ENCODE measurements at places on chromosomes 5 and 9. TPM values are rescaled to one million over a fixed set of nuclear protein-coding genes. Genes with fewer than 3 reads are reported as not detected.

Gene RNF183
- not detected for total RNA-seq

Gene TRIM23
- 17.6 TPM for total RNA-seq

Gene FOXD4L4
- total RNA-seq: 0.20 TPM

Gene AGXT2
- total RNA-seq: not detected

- peak overlapping the region; percentile 96 for H3K27ac ChIP-seq
- peak overlapping the region; percentile 23 for H3K4me3 ChIP-seq
- peaks cover 10% of the 10 kb centered on the region for H3K27me3 ChIP-seq
- H3K4me1 ChIP-seq: peaks cover 55% of the 10 kb centered on the region
- DNase-seq: no peak
- H3K36me3 ChIP-seq: peaks cover 4% of the 10 kb centered on the region
Measured at GRCh38 chr9:92746567-92747458, 17.8 kb downstream of the BICD2 start.

DNA sequence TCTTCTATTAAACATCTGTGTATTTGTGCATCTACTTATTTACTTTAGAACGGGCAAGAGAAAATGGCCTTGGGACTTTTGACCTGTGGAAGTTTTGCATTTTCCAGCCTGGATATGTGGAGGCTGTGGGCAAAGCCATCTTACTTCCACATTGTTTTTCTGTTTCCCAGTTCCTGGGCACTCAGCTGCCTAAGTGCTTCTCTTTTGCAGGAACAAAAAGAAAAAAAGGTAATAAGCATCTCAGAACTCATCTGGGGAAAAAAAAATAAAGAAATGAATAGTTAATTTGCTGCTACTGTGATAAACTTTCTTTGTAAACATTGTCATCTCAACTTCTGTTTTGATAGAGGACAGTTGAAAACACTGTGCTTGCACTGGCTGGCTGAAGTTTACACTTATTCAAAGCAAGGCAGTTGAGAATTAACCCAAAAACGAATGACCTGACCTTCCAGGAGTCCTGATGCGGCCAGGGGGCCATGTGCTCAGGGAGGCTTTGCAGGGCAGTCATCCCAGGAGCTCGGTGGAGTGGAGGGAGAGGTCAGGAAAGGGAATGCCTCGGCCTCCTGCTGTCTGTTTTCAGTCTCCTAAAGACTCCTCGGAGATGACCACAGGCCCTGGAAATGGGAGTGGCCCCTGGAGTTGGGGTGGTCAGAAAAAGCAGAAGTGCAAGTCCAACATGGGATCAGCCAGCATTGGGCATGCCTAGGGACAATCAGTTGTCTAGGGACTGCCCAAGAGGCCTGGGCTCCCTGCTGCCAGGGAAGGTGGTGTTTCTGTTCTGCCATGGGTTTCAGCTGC, 75.5 kb downstream of the RAI14 start:
- peaks cover 13% of the 10 kb centered on the region for H3K27me3 ChIP-seq
- no peak overlapping the region for H3K4me3 ChIP-seq
- no peak overlapping the region for H3K27ac ChIP-seq
- peaks cover 24% of the 10 kb centered on the region for H3K36me3 ChIP-seq
- no peak for DNase-seq

DNA sequence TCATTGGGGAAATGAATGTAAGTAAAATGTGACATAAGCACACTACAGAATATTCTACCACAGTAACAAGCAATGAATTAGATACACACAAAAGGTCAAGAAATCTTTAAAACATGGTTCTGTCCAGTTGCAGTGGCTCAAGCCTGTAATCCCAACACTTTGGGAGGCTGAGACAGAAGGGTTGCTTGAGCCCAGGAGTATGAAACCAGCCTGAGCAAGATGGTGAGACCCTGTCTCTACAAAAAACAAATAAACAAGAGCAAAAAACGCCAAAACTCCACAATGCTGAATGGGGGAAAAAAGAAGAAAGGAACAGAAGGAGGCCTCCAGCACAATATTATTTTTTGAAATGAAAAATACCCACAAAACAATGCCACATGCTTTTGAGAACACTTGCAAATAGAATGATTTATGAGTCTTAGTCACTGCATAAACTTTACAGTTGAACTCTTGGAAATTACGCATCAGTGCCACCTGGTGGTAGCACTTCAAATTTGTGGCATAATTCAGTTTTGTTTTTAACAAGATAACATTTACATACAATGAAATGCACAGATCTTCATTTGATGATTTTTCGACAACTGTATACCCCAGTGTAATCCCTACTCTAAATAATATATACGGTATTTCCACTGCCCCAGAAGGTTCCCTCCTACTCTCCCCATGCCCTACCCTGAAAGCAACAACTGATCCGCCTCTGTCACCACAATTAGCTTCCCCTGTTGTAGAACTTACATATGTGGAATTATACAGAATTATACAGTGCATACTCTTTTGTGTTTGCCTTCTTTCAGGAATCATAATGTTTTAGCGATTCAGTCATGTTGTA, 14.4 kb upstream of the SPINK4 start:
- no peaks in the 10 kb centered on the region for H3K4me1 ChIP-seq
- H3K27ac ChIP-seq: no peak overlapping the region
- no peaks in the 10 kb centered on the region for H3K36me3 ChIP-seq
- H3K27me3 ChIP-seq: peaks cover 5% of the 10 kb centered on the region
- no peak overlapping the region for H3K4me3 ChIP-seq
- DNase-seq: peak; percentile 45

DNA sequence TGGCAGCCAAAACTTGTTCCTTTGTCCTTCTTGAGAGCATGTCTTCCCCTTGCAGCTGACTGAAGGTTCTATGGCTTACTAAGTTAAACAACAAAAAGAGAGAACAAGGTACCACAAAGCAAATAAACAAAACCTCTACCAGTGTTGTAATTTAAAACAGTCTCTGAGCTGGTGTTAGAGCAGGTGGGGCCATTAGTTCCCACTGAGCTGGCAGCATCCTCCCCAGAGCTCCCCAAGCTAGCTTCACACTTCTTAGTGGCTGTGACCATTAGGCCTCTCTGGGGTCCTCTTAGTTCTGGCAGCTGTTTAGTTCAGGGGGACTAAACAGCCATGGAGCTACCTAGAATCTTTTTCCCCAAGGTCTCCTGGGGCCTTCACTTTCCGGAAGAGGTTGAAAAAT, 128.6 kb upstream of the ELL2 start:
- H3K27me3 ChIP-seq: peaks cover 2% of the 10 kb centered on the region
- peaks cover 36% of the 10 kb centered on the region for H3K4me1 ChIP-seq
- H3K4me3 ChIP-seq: peak overlapping the region; percentile 56
- peak; percentile 32 for DNase-seq
- peak overlapping the region; percentile 96 for H3K27ac ChIP-seq

DNA sequence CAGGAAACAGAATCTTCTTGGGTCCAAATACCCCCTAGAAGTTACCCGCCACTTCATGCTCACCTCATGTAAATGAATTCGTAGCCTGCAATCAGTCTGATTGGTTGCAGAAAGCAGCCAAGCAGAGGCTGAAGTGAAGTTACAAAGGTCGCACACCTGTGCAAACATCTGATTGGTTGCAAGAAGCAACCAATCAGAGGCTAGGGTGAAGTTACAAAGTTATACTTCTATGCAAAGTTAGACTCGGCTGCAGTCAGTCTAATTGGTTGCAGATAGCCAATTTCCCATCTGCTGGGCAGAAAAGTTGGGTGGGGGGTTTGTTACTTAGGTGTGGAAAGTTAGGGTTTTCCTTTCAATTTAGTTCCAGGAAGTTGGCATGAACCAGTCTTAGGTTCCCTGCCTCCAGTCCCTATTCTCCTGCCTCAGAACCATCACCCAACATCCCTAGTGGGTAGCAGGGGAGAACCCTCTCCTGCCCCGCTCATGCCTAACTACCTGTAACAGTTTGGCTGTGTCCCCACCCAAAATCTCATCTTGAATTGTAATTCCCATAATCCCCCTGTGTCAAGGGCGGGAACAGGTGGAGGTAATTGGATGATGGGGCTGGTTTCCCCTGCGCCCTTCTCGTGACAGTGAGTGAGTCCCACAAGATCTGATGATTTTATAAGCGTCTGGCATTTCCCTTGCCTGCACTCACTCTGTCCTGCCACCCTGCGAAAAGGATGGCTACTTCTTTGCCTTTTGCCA, 1.2 kb upstream of the RUSC2 start:
- peaks cover 8% of the 10 kb centered on the region for H3K27me3 ChIP-seq
- H3K36me3 ChIP-seq: no peaks in the 10 kb centered on the region
- H3K27ac ChIP-seq: peak overlapping the region; percentile 94
- H3K4me3 ChIP-seq: peak overlapping the region; percentile 92

- peaks cover 12% of the 10 kb centered on the region for H3K36me3 ChIP-seq
- no peak for DNase-seq
- H3K4me3 ChIP-seq: no peak overlapping the region
- peaks cover 7% of the 10 kb centered on the region for H3K27me3 ChIP-seq
Measured at GRCh38 chr5:132203464-132203818, 24.2 kb downstream of the P4HA2 start.

DNA sequence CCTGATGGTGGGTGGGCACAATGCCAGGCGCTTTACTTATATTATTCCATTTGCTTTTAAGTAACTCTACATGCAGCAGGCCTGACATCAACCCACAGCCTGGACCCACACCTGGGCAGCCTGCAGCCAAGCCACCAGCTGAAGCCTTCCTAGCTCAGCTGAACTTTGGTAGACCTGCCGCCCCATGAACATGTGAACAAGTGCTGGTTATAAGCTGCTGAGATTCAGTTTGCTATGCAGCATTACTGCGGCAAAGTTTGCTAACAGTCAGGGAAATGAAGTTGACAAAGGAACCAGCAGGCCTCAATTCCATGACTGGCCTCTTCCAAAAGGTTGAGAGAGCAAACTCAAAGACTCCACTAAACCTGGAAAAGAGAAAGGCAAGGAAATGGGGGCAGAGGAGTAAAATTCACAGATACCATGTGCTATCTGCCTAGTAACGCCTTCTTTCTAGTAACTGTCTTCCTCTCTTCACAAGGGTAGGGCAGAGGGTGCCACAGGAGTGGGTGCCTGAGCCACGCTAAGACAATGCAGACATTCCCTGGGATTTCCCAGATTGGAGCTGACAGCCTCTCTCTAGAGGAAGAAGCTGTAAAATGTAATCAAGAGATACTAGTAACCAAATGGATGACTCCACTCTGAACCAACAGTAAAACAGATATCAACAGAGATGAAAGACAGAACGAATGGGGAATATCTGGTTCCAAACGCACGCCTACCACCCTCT, 2.9 kb downstream of the BOD1 start:
- H3K4me1 ChIP-seq: peaks cover 21% of the 10 kb centered on the region
- peak overlapping the region; percentile 95 for H3K4me3 ChIP-seq
- H3K27me3 ChIP-seq: no peaks in the 10 kb centered on the region
- H3K27ac ChIP-seq: no peak overlapping the region
- H3K36me3 ChIP-seq: no peaks in the 10 kb centered on the region
- no peak for DNase-seq

GRCh38 chr9:26727471-26727870, 165.1 kb downstream of the CAAP1 start:
- peaks cover 9% of the 10 kb centered on the region for H3K4me1 ChIP-seq
- H3K27me3 ChIP-seq: no peaks in the 10 kb centered on the region
- no peak overlapping the region for H3K27ac ChIP-seq
- no peak for DNase-seq
- no peak overlapping the region for H3K4me3 ChIP-seq

DNA sequence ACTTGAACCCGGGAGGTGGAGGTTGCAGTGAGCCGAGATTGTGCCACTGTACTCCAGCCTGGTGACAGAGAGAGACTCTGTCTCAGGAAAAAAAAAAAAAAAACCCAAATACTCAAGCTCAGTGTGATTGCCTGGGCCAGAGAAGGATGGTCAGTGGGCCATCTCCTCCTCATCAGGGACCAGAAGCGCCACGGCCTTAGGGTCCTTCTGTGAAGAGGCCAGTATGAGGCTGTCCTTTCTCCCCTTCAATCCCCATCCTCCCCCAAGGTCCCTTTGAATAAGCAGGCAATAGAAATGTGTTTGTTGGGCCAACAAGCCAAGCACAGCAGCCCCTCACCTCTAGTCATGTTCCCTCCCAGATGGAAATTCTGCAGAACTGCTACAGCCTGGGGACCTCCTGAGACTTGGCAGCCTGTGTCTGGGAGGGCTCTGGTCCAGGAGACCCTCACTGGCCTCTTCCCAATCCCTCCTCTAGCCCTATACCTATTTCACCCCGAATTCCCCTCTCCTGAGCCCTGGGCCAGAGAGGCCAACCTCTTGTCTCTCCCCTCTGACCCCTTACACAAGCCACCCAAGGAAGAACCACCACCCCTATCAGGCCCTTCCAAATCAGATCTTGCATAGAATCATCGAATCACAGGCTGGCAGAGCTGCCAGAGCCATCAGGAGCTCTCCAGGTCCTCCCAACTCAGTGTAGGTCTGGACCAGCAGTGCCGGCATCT, 1.0 kb downstream of the CSF1R start:
- no peaks in the 10 kb centered on the region for H3K36me3 ChIP-seq
- no peak for DNase-seq
- H3K4me1 ChIP-seq: no peaks in the 10 kb centered on the region
- H3K4me3 ChIP-seq: no peak overlapping the region
- H3K27me3 ChIP-seq: peaks cover 2% of the 10 kb centered on the region
- H3K27ac ChIP-seq: no peak overlapping the region

DNA sequence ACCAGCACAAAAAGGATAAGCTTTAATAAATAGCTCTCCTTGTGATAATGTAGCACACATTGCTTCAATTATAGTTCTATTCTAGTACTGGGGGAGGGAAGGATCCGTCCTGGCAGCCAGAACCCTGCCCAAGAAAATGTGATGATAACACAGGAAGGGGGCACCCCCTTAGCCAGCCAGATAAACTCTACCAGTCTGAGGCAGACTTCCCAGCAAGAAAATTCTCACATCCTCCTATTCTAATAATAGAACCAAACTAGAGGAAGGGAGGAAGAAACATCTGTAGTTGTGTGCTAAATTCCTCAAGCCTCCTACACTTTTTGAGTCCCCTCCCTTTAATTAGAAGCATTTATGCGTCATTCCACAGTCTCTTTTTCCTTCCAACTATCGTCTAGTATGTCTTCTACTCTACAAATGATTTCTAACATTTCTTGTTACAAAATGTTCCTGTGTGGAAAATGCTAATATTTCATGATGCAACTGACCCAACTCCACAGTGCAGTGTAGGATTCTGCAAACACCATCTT, 261.0 kb downstream of the SEMA5A start:
- no peaks in the 10 kb centered on the region for H3K4me1 ChIP-seq
- H3K27me3 ChIP-seq: no peaks in the 10 kb centered on the region
- no peaks in the 10 kb centered on the region for H3K36me3 ChIP-seq
- no peak overlapping the region for H3K27ac ChIP-seq

DNA sequence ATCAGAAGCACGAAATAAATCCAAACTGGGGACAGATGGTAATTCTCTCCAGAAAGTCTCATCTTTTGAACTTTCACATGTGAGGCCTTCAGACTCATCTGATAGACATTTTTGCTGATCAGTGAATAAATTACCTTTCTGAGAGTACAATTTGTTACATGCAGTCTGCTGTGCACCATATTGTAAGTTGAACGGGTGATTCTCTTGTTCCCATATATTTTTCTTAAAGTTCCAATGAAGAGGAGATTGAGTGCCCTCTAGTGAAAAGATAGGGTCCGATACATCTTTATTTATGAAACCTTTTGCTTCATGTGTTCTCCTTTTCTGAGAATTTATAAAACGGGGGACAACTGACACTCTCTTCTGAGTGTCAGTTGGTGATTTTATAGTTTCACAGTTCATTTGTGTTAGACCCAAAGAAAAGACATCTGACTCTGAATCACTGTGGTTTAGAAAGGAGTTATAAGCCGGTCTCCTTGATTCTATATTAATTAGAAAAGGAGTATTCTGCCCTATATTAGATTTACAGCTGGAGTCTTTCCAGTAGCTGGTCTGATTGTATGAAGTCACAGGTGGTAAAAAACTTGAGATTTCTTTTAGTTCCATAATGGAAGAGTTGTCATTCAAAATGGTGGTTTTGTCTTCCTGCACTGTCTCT, 30.4 kb downstream of the GNG10 start:
- no peak overlapping the region for H3K4me3 ChIP-seq
- no peak for DNase-seq
- H3K27me3 ChIP-seq: no peaks in the 10 kb centered on the region
- H3K27ac ChIP-seq: no peak overlapping the region
- H3K4me1 ChIP-seq: peaks cover 1% of the 10 kb centered on the region

All from glutamatergic neuron (in vitro differentiated cells).